ENCODE measurements at places on chromosomes 2 and 18.
A peak's percentile ranks its signal among the peaks of the same experiment; 100 is the strongest.

DNA sequence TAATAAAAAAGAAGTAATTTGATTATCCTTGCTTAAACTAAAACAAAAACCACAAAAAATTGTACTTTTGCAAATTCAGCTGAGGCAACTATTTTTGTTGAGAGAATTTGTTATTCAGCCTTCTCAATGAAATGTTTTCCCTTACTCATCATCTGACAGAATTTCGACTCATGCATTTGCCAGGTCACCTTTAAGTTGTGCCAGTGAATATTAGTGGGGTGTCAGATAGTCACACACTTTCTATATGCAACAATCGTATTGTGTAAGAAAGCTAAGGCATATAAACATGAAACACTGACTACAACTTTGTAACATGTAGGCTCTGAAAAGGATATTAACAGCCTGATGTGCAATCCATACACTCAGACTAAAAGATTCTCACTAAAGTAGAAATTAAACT lies 1653.1 kb upstream of the SLC39A10 start:
- DNase-seq: no peak

- no peak for DNase-seq
These were observed 3.8 kb downstream of the TCF4 start for GRCh38 chr18:55584201-55584600.

GRCh38 chr2:86703704-86704361 lies 16.3 kb upstream of the RMND5A start:
- DNase-seq: peak; percentile 77

GRCh38 chr2:237486334-237486818 lies 675 bp upstream of the MLPH start:
- DNase-seq: no peak

GRCh38 chr2:56008661-56009431 lies 85.3 kb upstream of the EFEMP1 start:
- peak; percentile 83 for DNase-seq

DNA sequence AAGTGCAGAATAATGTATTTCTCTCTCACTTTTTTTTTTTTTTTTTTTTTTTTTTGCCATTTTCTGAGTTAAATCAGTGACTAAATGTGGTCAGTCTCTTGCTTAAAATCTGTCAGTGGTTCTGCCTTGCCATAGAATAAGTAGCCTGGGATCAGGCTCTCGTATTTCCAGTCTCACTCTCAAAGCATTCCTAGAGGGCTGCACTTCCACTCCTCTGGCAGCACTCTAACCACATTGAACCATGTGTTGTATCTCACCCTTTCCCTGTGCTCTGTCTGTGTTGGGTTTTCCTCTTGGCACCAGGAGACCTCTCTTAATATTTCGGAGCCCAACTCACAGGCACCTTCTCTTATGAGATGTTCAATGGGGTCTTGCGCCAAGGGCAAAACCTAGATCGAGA lies 304.4 kb downstream of the CTNNA2 start:
- peak; percentile 22 for DNase-seq

DNA sequence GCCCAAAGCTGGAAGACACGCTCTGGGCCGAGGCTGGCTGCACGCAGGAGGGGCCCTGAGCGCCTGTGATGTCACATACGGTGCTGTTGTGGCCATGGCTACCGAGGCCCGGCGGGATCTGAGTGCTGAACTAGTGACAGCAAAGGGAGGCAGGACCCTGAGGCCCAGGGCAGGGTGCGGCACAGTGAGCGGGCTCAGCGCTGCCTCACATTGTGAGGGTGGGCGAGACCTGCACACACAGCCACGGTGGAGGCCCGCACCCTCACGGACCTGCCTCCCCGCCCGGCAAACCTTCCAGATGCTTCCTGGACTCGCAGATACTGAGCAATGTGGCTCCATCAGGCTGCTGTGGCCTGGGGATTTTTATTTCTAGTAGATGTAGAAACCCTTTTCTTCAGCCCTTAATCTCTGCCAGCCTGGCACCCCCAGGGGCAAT lies 133.8 kb upstream of the CTDP1 start:
- no peak for DNase-seq

- DNase-seq: no peak
These were observed 1420.3 kb upstream of the PIK3C3 start for GRCh38 chr18:40534723-40535122.

GRCh38 chr2:29000481-29000880 lies 19.4 kb downstream of the TOGARAM2 start:
- DNase-seq: no peak

- no peak for DNase-seq
These were observed 13.6 kb downstream of the ADI1 start for GRCh38 chr2:3505771-3506170.

- DNase-seq: no peak
These were observed 39.9 kb upstream of the UPP2 start for GRCh38 chr2:158061763-158062162.

GRCh38 chr2:190277234-190278112 lies 42.2 kb downstream of the HIBCH start:
- peak; percentile 48 for DNase-seq
